Osteoblast (primary cell): ENCODE measurements at places on chromosomes 7 and 10.

GRCh38 chr7:48943279-48943990 lies 19.1 kb downstream of the CDC14C start:
- H3K36me3 ChIP-seq = no peaks in the 10 kb centered on the region
- H3K27me3 ChIP-seq = no peaks in the 10 kb centered on the region
- DNase-seq = no peak
- no peak overlapping the region for H3K27ac ChIP-seq

- H3K27me3 ChIP-seq = no peaks in the 10 kb centered on the region
- H3K4me3 ChIP-seq = no peak overlapping the region
- H3K4me1 ChIP-seq = peaks cover 4% of the 10 kb centered on the region
- H3K36me3 ChIP-seq = no peaks in the 10 kb centered on the region
- H3K27ac ChIP-seq = no peak overlapping the region
- no peak for DNase-seq
These were observed 73.9 kb downstream of the CHCHD3 start for GRCh38 chr7:133007961-133008360.

DNA sequence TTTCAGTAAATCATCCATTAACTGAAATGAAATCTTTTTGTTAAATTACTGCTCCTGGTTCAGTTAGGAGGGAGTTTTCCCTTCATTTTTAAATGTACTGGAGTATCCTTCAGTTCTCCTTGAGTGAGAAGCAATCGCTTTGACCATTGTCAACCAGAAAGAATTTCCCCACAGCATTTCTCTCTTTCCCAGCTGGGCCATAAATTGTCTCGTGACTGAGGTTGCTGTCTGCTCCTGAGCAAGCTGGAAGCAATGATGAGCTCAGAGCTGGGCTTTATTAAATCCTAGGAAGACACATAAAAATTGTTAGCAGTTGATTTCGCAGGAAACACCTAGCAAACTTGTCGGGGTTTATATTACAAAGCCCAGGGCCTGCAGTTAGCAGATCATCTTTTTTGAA lies 102.0 kb upstream of the INSYN2A start:
- no peak overlapping the region for H3K27ac ChIP-seq
- H3K36me3 ChIP-seq = no peaks in the 10 kb centered on the region
- no peak overlapping the region for H3K4me3 ChIP-seq
- H3K4me1 ChIP-seq = no peaks in the 10 kb centered on the region
- H3K27me3 ChIP-seq = no peaks in the 10 kb centered on the region

- H3K4me1 ChIP-seq = peaks cover 19% of the 10 kb centered on the region
- peak overlapping the region; percentile 53 for H3K4me3 ChIP-seq
- H3K27me3 ChIP-seq = no peaks in the 10 kb centered on the region
- DNase-seq = peak; percentile 85
- no peaks in the 10 kb centered on the region for H3K36me3 ChIP-seq
These were observed 33.1 kb upstream of the EGFR start for GRCh38 chr7:54985426-54986330.

- H3K4me3 ChIP-seq = no peak overlapping the region
- H3K4me1 ChIP-seq = no peaks in the 10 kb centered on the region
- peak; percentile 47 for DNase-seq
- no peaks in the 10 kb centered on the region for H3K27me3 ChIP-seq
- H3K27ac ChIP-seq = no peak overlapping the region
These were observed 200.8 kb upstream of the PPP2R2D start for GRCh38 chr10:131700032-131700431.

DNA sequence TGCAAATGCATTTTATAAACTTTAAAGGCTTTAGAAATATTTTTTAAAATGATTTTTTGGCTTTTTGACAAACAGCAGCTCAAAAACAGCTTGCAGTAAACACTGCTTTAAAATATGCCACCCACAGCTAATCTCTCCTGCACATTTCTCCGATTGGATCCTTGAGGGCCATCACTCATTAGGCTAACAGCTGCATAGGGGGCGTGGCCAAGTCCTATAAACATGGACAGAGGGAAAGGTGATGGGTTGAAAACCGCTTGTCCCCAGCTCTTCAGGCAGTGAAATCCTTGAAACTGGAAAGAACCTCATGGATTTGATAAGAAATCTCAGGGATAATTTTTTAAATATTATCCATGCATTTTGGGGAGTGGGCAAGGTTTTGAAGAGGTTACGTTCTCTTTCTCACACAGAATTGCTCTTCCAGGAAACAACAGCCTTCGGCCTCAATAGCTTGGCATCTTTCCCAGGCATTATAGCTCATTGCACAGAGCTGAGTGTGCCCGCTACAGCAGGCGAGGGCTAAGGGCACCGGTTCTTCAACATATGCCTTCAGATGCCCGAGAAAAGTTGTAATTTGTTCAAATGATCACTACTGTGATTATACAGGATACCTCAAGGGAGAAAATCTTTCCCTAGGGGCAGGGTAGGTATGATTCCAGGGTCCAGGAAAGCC lies 1.7 kb downstream of the PLEKHS1 start:
- no peaks in the 10 kb centered on the region for H3K4me1 ChIP-seq
- H3K36me3 ChIP-seq = no peaks in the 10 kb centered on the region
- no peak overlapping the region for H3K27ac ChIP-seq
- no peak for DNase-seq

GRCh38 chr10:74641659-74642058 lies 184.7 kb upstream of the KAT6B start:
- H3K4me3 ChIP-seq = no peak overlapping the region
- H3K27me3 ChIP-seq = no peaks in the 10 kb centered on the region
- no peak for DNase-seq

DNA sequence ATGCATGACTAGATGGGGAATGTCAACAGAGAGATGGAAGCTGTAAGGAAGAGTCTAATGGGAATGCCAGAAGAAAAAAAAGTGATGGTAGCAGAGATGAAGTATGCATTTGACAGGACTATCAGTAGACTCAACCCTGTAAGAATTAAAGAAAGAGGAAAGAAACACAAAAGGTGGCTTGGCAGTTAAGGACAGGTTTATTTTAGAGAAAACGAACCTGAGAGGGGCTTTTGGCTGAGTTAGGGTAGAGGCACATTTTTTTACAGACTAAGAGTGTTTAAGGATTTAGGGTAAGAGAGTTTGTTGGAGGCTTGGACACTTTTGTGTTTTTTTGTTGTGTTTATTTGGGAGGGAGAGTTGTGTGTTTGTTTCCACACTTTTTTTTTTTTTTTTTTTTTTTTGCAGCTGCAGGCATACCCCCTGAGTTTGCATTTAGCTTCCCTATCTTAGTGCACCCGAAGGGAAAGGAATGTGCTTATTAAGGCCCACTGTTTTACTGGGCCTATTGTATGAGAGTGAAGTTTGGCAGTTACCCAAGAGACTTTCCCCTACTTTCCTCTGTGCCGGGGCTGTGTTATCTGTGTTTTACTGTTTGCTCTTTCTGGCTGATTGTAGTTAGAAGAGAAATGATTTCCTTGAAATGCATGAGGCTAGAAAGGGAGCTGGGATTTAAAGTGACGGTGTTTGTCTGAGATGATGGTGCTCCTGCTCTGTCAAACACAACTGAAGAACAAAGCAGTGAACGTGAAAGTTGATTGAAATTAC lies 32.0 kb downstream of the NPVF start:
- no peaks in the 10 kb centered on the region for H3K36me3 ChIP-seq
- no peak overlapping the region for H3K4me3 ChIP-seq
- DNase-seq = no peak
- H3K4me1 ChIP-seq = no peaks in the 10 kb centered on the region

GRCh38 chr10:23630376-23630775 lies 191.5 kb downstream of the OTUD1 start:
- H3K27me3 ChIP-seq = no peaks in the 10 kb centered on the region
- H3K4me3 ChIP-seq = no peak overlapping the region
- no peaks in the 10 kb centered on the region for H3K4me1 ChIP-seq
- no peak for DNase-seq

DNA sequence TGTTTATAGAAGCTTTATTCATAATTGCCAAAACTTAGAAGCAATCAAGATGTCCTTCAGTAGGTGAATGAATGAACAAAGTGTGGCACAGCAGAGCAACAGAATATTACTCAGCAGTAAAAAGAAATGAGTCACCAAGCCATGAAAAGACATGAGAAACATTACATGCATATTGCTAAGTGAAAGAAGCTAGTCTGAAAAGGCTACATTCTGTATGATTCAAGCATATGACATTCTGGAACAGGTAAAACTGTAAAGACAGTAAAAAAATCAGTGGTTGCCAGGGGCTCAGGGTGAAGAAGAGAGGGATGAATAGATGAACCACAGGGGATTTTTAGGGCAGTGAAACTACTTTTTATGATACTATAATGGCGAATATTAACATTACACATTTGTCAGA lies 80.9 kb upstream of the APBB1IP start:
- H3K4me1 ChIP-seq = no peaks in the 10 kb centered on the region
- no peaks in the 10 kb centered on the region for H3K36me3 ChIP-seq
- no peak overlapping the region for H3K27ac ChIP-seq
- H3K4me3 ChIP-seq = no peak overlapping the region
- H3K27me3 ChIP-seq = no peaks in the 10 kb centered on the region

GRCh38 chr7:143250822-143251221 lies 12.4 kb upstream of the GSTK1 start:
- no peak overlapping the region for H3K27ac ChIP-seq
- H3K4me3 ChIP-seq = no peak overlapping the region
- H3K4me1 ChIP-seq = no peaks in the 10 kb centered on the region
- no peaks in the 10 kb centered on the region for H3K36me3 ChIP-seq
- no peak for DNase-seq
- H3K27me3 ChIP-seq = peaks cover 5% of the 10 kb centered on the region

GRCh38 chr7:128860158-128861073 lies 2.2 kb upstream of the ATP6V1F start:
- no peaks in the 10 kb centered on the region for H3K27me3 ChIP-seq
- H3K4me3 ChIP-seq = no peak overlapping the region
- H3K36me3 ChIP-seq = peaks cover 44% of the 10 kb centered on the region

GRCh38 chr10:58054881-58055280 lies 212.8 kb downstream of the IPMK start:
- H3K27me3 ChIP-seq = peaks cover 8% of the 10 kb centered on the region
- H3K4me3 ChIP-seq = no peak overlapping the region
- no peaks in the 10 kb centered on the region for H3K4me1 ChIP-seq
- no peak for DNase-seq

DNA sequence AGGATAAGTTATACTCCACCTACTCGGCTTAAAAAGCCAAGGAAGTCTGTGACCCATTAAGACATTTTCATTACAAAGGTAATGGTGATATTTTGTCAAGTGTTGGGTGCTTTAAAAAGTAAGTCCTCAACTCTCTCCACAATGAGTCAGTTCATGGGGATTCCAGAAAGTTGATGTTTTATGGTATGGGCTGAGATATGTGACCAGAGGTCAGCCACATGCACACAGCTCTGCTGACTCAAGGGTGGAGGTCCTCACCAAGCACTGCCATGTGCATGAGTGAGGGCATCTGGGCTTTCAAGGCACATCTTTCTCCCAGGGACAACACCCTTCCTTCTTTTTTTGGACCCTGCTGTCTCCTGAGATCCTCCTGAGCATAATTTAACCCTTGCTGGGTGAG lies 292.9 kb downstream of the PTEN start:
- H3K27me3 ChIP-seq = no peaks in the 10 kb centered on the region
- no peak for DNase-seq
- peak overlapping the region; percentile 37 for H3K27ac ChIP-seq
- H3K4me3 ChIP-seq = no peak overlapping the region
- peaks cover 58% of the 10 kb centered on the region for H3K4me1 ChIP-seq
- H3K36me3 ChIP-seq = no peaks in the 10 kb centered on the region

GRCh38 chr7:22252016-22252415 lies 104.9 kb downstream of the RAPGEF5 start:
- no peak overlapping the region for H3K4me3 ChIP-seq
- H3K4me1 ChIP-seq = no peaks in the 10 kb centered on the region
- no peaks in the 10 kb centered on the region for H3K27me3 ChIP-seq
- no peaks in the 10 kb centered on the region for H3K36me3 ChIP-seq

- no peak overlapping the region for H3K27ac ChIP-seq
- no peak overlapping the region for H3K4me3 ChIP-seq
- no peaks in the 10 kb centered on the region for H3K4me1 ChIP-seq
- H3K36me3 ChIP-seq = no peaks in the 10 kb centered on the region
- DNase-seq = peak; percentile 68
- no peaks in the 10 kb centered on the region for H3K27me3 ChIP-seq
These were observed 357.9 kb downstream of the PTEN start for GRCh38 chr10:88221010-88221973.

GRCh38 chr10:94178475-94179253 lies 184.1 kb downstream of the NOC3L start:
- H3K4me1 ChIP-seq = peaks cover 11% of the 10 kb centered on the region
- H3K36me3 ChIP-seq = no peaks in the 10 kb centered on the region
- peak; percentile 1 for DNase-seq

- no peaks in the 10 kb centered on the region for H3K36me3 ChIP-seq
- H3K4me3 ChIP-seq = no peak overlapping the region
- no peak overlapping the region for H3K27ac ChIP-seq
- DNase-seq = peak; percentile 62
- peaks cover 34% of the 10 kb centered on the region for H3K4me1 ChIP-seq
These were observed 99.7 kb downstream of the PLCE1 start for GRCh38 chr10:94093286-94093905.

DNA sequence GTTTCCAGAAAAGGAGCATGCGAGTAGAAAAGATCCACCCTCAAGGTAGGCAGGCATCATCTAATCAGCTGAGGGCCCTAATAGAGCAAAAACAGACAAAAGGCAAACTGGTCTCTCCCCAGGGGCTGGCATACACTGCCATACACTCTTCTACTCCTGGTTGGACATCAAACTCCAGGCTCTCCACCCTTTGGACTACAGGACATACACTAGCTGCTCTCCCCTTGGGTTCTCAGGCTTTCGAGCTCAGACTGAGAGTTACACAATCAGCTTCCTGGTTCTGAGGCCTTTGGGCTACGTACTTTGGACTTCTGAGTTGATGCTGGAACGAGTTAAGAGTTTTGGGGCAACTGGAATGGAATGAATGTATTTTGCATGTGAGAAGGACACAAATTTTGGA lies 50.9 kb upstream of the TM9SF3 start:
- H3K27ac ChIP-seq = no peak overlapping the region
- H3K36me3 ChIP-seq = no peaks in the 10 kb centered on the region
- no peak for DNase-seq
- H3K4me1 ChIP-seq = no peaks in the 10 kb centered on the region
- no peak overlapping the region for H3K4me3 ChIP-seq

DNA sequence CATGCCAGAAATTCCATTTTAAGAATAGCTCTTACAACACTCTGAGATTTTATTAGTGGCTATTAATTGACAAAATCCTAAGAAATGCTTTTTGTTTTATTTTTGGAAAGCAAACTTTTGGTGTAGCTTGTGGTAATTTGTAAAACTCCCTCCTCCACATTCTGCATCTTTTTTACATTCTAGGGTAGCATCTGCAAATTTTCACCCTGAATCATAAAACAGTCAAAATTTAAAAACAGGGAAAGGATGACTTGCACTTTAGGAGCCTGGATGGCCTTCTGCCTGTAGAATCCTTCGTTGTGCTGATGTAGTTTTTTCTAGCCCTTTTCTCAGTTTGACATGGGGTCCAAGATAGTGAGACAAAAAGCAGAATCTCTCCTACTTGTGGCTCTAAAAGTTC lies 316.1 kb downstream of the ADRA2A start:
- H3K4me3 ChIP-seq = no peak overlapping the region
- no peak for DNase-seq
- no peaks in the 10 kb centered on the region for H3K4me1 ChIP-seq
- no peaks in the 10 kb centered on the region for H3K27me3 ChIP-seq
